ENCODE measurements at places on chromosomes 5 and 9.

- DNase-seq: no peak
Observed at GRCh38 chr9:128169492-128169891, 9.4 kb downstream of the BBLN start.

DNA sequence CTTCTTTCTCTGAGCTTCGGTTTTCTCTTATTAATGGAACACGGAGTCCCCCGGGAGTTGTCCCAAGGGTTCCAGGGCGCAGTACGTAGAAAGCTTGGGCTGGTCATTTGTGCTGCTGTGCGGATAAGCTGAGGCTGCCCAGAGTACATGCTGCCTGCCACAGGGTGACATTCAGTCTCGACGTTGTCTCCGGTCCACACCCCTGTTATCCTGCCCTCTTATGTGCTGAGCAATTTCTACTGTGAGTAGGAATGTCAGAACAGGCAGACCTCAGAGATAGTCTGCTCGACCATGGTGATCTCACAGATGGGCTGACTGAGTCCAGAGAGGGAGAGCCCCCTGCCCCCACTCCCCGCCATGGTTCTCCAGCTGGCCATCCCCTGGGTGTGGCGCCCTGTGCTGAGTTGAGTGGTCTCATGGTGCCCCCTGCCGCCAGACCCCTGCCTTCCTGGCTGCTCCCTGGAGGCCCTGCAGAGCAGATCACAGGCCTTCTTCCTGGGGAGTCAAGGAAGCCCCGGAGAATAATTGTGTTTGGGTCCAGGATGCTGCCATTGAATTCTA lies 124.0 kb downstream of the RGS3 start:
- DNase-seq: no peak

DNA sequence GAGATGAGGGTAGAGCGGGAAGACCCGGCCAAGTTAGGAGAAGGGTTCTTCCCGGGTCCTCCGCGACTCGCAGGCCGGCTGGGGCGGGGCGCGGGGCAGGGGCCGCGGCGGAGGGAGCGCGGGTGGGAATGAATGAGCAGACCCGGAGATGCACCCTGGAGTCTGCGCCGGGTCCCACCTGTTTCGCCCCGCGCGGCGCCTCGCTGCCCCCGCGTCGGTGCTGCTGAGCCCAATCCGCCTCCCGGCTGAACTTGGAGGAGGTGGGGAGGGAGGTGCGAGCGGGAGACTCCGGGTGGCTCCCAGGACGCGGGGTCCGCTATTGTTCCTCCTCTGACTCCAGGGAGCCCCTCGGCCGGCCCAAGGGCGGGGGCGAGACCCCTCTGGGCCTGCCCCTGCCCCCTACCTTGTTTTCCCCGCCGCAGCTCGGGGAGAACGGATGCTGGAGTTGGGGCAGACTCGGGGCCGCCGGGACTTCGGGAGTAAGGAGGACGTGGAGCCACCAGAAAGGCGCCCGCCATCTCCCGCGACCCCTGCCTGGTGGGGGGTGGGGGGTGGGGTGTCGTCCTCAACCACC lies 659 bp downstream of the RAI14 start:
- no peak for DNase-seq

DNA sequence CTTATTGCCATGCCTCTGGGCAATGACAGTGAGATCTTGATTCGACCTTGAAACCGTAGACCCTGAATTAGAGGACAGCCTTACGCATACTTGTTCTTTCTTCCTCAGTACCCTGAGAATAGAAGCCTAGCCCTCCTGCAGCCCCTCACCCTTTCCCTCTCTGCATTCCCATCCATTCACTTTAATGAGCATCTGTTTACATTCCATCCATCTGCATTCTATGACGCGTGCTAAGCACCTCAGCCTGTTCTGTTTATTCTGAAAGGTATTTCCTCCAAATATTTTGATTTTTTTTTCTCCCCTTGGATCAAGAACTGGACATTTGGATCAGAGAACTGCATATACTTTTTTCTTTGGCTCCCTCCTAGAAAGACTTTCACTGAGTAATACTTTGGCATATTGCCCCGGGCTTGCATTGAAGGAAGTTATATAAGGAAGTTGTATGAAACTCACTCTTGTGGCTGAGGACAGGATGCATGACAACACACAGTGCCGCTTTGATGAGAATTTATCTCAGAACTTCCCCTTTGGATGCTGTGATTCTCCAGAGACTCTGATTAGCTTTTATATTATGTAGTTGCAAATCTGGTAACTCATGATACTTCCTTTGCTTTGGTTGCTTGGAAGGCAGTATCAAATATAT lies 15.7 kb downstream of the TMEM8B start:
- DNase-seq: no peak

GRCh38 chr9:35618854-35619799 lies 914 bp upstream of the CD72 start:
- DNase-seq: peak; percentile 42

GRCh38 chr5:139368613-139369012 lies 14.5 kb downstream of the SLC23A1 start:
- no peak for DNase-seq

GRCh38 chr5:122770477-122770876 lies 4.4 kb upstream of the SNX2 start:
- no peak for DNase-seq

DNA sequence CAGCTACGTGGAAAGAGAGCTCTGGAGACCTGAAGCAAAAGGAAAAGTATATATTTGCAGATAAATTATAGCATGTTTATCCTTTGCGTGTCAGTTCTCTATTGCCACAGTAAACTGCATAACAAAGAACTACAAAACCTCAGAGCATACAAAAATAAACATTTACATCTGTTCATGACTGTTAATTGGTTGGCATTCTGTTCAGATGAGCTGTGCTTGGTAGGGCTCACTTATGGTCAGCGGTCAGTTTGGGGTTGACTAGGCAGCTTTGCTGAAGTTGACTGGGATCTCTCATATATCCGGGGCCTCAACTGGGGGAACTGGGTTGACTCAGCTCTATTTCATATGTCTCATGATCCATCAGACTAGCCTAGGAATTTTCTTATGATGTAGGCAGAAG lies 257.7 kb downstream of the TLE1 start:
- DNase-seq: no peak

GRCh38 chr5:107563959-107564544 lies 106.7 kb downstream of the EFNA5 start:
- DNase-seq: no peak

DNA sequence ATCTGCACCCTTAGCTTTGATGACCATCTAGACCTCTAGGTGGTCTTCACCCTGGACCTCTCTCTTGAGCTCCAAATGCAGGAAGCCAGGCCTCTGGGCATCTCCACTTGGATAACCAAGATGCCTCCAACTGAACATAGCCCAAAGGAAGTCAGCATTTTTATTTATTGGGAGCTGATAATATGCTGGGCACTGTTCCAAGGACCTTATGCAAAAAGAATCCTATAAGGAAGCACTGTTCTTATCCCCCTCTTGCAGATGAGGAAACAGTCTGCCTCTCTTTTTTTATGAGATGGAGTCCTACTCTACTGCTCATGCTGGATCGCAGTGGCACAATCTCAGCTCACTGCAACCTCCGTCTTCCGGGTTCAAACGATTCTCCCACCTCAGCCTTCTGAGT lies 219.9 kb downstream of the CDK5RAP2 start:
- DNase-seq: no peak

- no peak for DNase-seq
Observed at GRCh38 chr9:69397384-69398214, 72.6 kb downstream of the ENTREP1 start.
